NCI-H524 treated with DMSO at 0.1 percent for 48 hours (cell line): ENCODE measurements at places on chromosomes 16 and 17.

DNA sequence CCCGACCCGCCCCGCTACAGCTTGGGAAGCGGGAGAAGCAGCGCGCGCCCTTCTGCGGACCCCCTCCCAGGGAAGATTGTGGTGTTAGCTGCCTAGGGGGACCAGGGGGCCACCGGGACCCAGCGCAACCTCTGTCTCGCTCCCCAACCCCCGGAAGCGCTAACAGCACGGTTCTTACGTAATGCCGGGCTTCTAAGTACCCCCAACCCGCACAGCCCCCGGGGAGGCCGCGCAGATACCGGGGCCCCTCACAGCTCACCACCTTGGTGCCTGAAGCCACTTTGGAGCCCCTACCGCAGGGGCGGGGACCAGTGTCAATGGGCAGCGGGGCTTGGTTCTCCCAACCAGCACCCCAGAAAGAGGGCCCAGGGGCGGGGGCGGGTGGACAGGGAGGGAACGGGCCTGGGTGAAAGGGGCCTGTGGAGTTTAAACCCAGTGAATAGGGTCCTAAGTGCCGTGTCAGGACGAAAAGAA is 348 bp downstream of the MPP2 start:
- no peak for DNase-seq

DNA sequence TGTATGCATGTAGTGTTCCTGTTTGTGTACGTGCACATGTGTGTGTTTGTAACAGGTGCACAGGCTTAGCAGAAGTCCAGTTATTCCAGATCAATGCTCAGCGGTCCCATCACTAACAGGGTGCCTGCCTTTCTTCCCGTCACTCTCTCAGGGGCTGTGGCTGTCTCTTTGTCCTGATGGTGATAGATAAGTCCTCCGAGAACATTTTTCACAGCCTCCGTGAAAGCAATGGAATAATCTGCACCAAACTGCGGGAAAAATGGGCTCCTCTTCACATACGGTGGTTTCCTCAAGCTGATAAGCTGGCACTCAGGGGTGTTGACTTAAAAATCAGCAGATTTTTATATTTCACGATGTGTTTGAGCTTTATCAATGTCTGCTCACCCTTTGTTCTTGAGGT is 342.3 kb downstream of the TMEM114 start:
- DNase-seq = no peak

- DNase-seq = no peak
These were observed at the start of gene ALOX12 for GRCh38 chr17:6995500-6996255. TSS of gene ALOX12 (plus strand) at chr17:6996049. CDS start at chr17:6996118, 69 bp downstream.

- no peak for DNase-seq
These were observed 34.4 kb upstream of the MLKL start for GRCh38 chr16:74735162-74735452.

DNA sequence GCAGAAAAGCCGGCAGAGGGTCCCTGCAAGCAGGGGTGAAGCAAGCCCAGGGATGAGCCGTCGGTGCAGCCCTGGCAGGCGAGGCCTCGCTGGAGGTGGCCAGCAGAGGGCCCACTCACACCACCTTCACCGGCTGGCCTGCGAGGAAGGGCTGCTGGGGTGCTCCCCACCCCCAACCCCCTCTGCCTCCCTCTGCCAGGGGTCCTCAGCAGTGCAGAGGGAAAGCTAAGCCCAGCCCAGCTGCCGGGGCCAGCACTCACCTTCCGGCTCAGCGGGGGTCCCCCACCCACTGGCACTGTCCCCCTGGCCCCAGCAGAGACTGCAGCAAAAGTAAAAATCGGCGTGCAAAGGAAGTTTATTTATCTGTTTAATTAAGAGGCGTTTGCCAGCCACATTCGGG is 113.4 kb downstream of the ENGASE start:
- DNase-seq = peak; percentile 36

- DNase-seq = no peak
These were observed 8.8 kb upstream of the TMEM238L start for GRCh38 chr17:10812674-10813073.

DNA sequence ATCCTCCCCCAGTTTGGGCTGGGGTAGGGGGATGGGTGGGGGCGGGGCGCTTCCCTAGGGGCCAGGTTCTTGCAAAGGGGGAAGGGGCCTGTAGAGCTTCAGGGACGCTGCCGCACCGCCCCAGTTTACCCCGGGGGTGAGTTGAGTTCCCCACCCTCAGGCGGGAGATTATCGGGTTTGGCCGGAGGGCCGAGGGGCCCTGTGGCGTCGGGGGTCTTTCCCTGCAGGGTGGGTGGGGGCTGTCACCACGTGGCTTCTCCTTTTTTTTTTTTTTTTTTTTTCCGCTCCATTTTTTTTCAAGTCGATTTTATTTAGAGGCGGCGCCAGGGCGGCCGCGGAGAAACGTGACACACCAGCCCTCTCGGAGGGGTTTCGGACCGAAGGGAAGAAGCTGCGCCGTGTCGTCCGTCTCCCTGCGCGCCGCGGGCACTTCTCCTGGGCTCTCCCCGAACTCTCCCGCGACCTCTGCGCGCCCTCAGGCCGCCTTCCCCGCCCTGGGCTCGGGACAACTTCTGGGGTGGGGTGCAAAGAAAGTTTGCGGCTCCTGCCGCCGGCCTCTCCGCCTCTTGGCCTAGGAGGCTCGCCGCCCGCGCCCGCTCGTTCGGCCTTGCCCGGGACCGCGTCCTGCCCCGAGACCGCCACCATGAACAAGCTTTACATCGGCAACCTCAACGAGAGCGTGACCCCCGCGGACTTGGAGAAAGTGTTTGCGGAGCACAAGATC is at the start of gene IGF2BP1:
IGF2BP1 (plus strand) TSS at position 283 of the 724 bp plus-strand sequence; CDS start at position 644, 361 bp downstream.
- DNase-seq = no peak

DNA sequence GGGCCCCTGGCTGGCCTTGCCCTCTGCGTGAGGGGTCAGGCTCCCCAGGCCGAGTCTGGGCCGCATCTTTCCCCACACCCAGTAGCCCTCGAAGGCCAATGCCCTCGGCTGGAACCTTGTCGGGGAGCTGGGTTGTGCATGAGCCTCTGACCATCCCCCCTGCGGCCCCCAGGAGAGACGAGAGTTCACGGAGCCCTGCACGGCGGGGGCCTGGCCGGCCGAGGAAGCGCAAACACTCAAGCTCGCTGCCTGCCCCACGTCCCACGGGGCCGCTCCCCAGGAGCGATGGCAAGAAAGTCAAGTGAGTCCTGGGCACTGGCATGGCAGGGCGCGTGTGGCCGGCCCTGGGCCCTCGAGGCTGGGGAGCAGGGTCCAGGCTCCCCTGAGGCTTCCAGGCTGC is 57.3 kb downstream of the BAHCC1 start:
- DNase-seq = no peak

GRCh38 chr17:7038025-7038862 is 2.4 kb downstream of the SLC16A13 start:
- DNase-seq = no peak

- no peak for DNase-seq
These were observed 19.8 kb downstream of the B9D1 start for GRCh38 chr17:19342611-19343255.

DNA sequence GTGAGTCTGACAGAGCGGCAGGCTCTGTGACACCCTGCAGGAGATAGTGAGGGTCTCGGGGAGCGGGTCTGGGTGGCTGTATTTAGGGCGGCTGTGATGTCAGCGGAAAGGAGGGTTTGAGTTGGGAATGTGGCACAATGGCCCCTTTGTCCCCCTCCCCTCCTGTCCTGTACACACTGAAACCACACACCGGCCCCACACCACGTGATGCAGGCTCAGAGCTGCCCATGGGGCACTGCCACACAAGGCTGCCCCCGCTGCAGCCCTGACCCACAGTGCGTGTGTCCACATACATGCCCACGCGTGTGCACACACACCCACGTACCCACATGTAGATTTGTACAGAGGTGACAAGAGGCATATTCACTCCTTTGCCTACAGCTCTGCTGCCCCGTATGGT is 15.3 kb downstream of the SGCA start:
- no peak for DNase-seq

DNA sequence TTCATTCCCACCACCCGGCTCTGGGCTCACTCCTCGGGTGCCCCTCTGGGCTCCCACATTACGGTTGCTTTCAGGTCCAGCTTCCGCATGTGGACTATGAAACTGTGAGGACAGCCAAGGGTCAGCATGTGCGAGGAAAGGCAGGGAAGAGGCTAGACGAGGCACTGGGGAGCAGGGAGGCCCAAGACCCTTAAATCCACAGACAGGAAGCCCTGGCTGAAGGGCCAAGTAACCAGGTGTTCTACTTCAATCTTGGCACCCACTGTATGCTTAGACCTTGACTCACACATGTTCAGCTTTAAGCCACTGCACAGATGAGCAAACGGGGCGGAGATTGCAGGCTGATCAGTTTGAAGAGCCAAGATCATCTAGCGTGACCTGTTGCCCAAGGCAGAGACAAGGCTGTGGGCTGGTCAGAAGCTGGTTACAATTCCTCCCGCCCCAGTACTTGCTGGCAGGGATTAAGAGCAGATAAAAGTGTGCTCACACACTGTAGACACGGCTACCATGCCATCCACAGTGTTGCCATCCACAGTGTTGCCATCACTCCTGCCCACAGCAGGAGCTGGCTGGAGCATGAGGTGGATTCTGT is at the start of gene CES4A:
CES4A (plus strand) TSS at position 393 of the 592 bp plus-strand sequence; CDS start at position 577, 184 bp downstream.
- DNase-seq = peak; percentile 27

DNA sequence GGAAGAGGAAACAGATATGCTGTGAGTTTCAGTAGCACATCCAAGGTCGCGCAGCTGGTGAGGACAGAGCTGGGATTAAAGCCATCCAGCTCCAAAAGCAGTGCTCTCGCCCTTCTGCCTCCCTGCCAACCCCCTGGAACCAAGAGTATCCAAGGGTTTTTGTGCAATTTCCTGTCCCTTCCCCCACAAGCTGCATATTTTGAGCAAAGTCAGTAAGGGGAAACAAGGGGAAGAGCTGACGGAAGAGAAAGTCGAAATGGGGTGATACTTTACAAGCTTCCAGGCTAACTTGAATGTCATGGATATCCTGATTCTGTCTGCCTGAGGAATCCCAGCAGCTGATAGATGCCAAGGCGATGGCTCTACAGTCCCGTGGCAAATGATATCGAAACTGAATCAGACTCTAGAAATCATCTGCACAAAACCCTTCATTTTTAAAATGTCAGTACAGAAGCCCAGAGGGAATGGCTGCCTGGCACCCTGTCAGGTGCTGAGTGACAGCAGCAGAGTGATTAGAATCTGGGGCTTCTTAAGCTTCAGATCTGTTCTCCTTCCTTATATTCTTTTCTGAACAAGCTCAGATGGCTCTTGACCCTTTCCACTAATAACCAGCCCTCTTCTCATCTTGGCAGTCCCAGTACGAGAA is 42.9 kb upstream of the TEKT3 start:
- DNase-seq = no peak

- DNase-seq = no peak
These were observed 102.5 kb upstream of the CDH5 start for GRCh38 chr16:66263973-66264310.

DNA sequence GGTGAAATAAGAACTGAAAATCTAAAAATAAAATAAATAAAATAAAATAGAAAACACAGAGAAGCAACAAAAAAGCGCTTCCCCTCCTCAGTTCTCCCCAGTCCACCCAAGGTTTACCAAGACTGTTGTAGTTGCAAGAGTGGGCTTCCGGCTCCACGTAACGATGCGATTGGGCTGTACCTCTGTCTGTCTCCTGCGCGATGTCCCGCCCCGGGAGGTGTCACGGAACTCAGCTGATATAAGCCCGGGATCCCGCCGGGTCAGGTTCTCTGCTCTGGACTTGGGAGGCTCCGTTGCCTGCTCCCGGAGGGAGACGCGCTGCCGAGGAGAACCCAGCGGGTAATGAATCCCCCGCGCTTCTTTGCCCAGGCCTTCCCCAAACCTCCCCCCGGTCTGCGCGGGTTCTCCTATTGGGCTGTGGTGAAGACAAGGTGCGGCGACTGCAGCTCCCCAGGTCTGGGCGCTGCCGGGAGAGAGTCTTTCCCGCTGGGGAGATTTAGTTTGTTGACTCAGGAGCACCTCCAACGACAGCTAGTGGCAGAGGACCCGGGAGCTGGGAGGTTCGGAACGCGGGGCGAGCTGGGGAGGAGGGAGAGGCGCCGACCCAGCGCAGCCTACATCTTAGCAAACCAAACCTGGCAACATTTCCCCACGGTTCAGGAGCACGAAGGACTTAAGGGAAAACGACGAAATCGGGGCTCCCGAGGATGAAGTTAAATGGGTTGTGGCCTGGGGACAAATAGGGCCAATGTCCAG is at the start of gene SLFN5:
SLFN5 (plus strand) TSS at position 268 of the 756 bp plus-strand sequence. CDS start 15,619 bp downstream, outside the sequence.
- no peak for DNase-seq

- DNase-seq = no peak
These were observed 11.1 kb upstream of the ATP2C2 start for GRCh38 chr16:84357191-84357651.

DNA sequence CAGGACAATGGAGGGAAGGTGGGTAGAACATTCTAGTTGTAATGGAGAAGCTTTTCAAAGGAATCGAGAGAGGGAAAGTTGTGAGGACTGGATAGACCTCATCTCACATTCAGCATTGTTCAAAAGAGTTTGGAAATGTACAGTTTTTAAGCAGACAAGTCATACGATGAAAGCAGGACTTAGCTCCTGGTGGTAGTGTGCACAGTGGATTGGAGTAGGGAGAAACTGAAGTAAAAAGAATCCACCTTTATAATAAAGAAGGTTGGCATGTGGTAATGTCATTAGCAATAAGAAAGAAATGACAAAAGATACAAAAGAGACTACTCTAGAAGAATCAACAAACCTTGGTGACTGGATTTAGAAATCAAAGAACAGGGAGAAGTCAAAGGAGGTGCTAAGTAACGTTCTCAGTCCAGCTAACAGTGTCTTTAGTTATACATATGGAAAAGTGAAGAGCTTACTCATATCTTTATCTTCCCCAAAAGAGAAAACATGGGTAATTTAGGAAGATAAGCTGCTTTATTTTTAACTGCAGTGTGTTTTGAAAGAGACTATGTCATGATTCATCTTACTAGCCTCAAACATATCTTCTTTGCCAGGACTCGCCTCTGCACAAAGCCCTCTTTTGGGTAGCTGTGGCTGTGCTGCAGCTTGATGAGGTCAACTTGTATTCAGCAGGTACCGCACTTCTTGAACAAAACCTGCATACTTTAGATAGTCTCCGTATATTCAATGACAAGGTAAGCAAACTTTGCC is 18.7 kb upstream of the EVI2A start:
- DNase-seq = no peak

DNA sequence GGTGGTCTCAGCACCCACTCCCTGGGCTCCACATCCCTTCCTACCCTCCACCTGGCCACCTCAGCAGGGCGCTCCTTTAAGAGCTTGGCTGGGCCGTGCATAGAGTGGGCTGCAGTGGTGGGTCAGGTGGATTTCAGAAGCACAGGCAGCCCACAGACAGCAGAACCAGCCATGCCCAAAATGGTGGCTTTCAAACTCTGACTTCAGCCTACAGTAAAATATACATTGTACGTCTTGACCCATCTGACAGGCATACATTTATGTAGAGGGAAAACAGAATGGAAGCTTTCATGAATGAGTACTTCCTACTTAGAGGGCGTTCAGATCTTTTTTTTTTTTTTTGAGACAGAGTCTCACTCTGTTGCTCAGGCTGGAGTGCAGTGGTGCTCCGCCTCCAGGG is 26.0 kb upstream of the LASP1NB start:
- no peak for DNase-seq

- no peak for DNase-seq
These were observed 36.6 kb upstream of the EMP2 start for GRCh38 chr16:10616756-10617640.

GRCh38 chr16:22023505-22023904 is 15.6 kb downstream of the MOSMO start:
- DNase-seq = no peak
